ENCODE measurements at places on chromosomes 1 and 21.
A peak's percentile ranks its signal among the peaks of the same experiment; 100 is the strongest.

GRCh38 chr1:203148127-203148526 lies 20.6 kb downstream of the ADORA1 start:
- no peaks in the 10 kb centered on the region for H3K27me3 ChIP-seq
- DNase-seq: no peak
- no peak overlapping the region for H3K4me3 ChIP-seq

DNA sequence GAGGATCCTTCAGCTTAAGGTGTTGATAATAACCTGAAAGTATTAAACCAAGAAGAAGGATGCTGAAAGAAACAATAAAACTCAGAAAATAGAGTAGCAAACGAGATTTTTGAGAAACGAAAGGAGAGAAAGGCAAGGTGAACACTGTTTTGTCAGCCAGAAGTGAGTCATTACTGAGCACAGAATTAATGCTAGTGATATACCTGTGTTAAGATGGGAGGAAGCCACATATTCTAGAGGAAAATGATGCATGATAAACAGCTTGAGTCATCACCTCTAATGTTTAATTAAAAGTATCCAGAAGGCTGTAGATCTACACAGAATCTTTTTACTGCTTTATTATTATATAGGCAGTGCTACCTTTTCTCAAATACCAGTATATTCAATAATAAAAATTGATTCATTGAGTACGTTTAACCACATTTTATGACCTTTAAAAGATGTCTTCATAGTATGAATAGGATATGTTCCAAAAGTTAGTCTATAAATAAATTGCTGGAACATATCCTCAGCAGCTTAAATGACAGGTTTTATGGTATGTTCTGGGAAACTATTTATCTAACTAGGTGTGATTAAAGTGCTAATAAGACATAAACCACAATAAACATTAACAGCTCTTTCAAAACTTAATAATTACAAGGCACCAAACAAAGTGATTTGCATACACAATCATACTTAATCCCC lies 10.3 kb downstream of the SH3GLB1 start:
- peak overlapping the region; percentile 82 for H3K27ac ChIP-seq
- DNase-seq: no peak
- H3K4me1 ChIP-seq: peaks cover 98% of the 10 kb centered on the region
- peaks cover 14% of the 10 kb centered on the region for H3K36me3 ChIP-seq
- H3K4me3 ChIP-seq: peak overlapping the region; percentile 22

DNA sequence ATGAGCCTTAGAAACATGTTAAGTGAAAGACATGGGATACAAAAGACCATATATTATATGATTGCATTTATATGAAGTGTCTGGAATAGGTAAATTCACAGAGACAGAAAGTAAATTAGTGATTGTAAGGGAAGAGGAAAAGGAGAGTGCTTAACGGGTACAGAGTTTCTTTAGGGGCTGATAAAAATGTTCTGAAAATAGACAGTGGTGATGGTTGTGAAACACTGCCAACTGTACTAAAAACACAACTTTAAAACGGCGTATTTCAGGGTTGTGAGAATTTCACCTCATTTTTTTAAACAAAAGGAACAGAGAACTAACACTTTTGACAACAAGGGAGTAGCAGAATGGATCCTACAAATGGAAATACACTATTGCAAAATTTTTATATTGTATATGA lies 13.4 kb downstream of the COP1 start:
- H3K27me3 ChIP-seq: no peaks in the 10 kb centered on the region
- no peak overlapping the region for H3K27ac ChIP-seq
- no peak overlapping the region for H3K4me3 ChIP-seq
- H3K4me1 ChIP-seq: peaks cover 39% of the 10 kb centered on the region
- no peaks in the 10 kb centered on the region for H3K36me3 ChIP-seq

DNA sequence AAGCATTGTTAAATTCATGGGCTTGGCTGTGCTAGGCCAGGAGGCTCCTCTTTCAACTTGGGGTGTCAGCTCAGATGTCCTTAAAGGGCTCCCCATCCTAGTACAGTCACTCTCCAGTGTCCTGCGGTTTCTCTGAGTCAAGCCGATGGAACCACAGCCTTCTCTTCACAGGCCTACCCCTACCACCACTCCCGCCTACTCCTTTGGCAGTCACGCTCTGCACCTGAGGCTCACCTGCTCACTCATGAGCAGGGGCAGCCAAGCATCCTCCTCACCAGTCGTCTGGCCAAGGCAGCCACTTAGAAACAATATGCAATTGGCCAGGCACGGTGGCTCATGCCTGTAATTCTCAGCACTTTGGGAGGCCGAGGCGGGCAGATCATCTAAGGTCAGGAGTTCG lies 3.6 kb downstream of the ACOT7 start:
- H3K4me3 ChIP-seq: no peak overlapping the region
- H3K4me1 ChIP-seq: peaks cover 27% of the 10 kb centered on the region
- DNase-seq: no peak
- H3K27me3 ChIP-seq: no peaks in the 10 kb centered on the region

- no peaks in the 10 kb centered on the region for H3K4me1 ChIP-seq
- no peaks in the 10 kb centered on the region for H3K27me3 ChIP-seq
- DNase-seq: no peak
- no peak overlapping the region for H3K27ac ChIP-seq
- H3K36me3 ChIP-seq: peaks cover 74% of the 10 kb centered on the region
Observed at GRCh38 chr1:108808438-108808837, 48.5 kb downstream of the AKNAD1 start.

DNA sequence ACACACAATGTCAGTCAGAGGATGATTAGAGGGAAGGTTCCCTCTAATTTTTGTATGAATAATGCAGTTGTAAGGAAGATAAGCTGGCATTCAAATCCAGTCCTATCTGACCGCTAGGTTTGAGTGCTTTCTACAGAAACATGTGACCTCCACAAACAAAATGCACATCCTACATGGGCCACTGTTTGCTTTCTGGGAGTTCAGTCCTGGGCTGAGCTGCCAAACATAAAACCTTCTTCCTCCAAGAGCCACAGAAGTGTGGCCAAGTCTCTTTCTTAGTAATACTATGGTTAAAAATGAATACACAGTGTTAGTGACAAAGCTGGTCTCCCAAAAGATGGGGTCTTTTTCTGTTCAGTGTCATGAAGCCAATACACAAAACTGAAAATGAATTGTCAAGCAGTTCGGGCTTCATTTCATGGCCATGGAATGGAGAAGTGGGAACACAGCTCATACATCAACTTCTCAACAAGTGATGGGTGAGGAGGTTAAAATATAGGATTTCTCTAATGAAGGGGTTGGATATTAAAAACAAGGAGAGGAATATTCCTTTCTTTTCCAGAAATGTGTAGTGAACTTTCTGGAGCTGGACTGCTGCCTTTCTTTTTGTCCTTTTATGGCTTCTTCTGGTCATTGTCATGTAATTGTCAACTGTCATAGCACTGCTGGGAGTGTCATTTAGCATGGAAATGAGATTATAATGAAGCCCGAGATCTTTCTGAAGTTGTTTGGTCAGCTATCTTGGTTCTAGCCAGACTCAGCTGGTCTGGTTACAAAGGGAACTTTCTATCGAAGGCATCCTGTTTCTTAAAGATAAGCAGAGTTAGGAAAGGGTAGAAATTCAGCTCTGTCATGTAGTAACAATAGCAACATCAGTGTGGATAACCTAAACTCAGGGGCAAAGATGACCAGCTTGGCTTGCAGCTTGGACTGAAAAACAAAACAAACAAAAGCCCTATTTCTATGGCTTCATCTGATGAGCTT lies 135.1 kb downstream of the CHD1L start:
- no peaks in the 10 kb centered on the region for H3K36me3 ChIP-seq
- no peaks in the 10 kb centered on the region for H3K4me1 ChIP-seq
- no peaks in the 10 kb centered on the region for H3K27me3 ChIP-seq
- H3K27ac ChIP-seq: no peak overlapping the region
- DNase-seq: no peak

GRCh38 chr1:182863940-182864339 lies 24.8 kb downstream of the DHX9 start:
- H3K27me3 ChIP-seq: no peaks in the 10 kb centered on the region
- no peak for DNase-seq
- no peak overlapping the region for H3K4me3 ChIP-seq
- H3K27ac ChIP-seq: no peak overlapping the region
- H3K36me3 ChIP-seq: peaks cover 100% of the 10 kb centered on the region

GRCh38 chr21:42426876-42427480 lies 23.3 kb downstream of the UBASH3A start:
- H3K27me3 ChIP-seq: peaks cover 88% of the 10 kb centered on the region
- no peak overlapping the region for H3K27ac ChIP-seq

GRCh38 chr1:176391621-176392020 lies 71.4 kb upstream of the PAPPA2 start:
- no peak for DNase-seq
- no peak overlapping the region for H3K4me3 ChIP-seq
- H3K4me1 ChIP-seq: no peaks in the 10 kb centered on the region

GRCh38 chr21:42665026-42665425 lies 11.6 kb downstream of the PDE9A start:
- no peaks in the 10 kb centered on the region for H3K36me3 ChIP-seq
- no peak overlapping the region for H3K27ac ChIP-seq
- peaks cover 1% of the 10 kb centered on the region for H3K27me3 ChIP-seq
- DNase-seq: no peak
- H3K4me1 ChIP-seq: peaks cover 39% of the 10 kb centered on the region

DNA sequence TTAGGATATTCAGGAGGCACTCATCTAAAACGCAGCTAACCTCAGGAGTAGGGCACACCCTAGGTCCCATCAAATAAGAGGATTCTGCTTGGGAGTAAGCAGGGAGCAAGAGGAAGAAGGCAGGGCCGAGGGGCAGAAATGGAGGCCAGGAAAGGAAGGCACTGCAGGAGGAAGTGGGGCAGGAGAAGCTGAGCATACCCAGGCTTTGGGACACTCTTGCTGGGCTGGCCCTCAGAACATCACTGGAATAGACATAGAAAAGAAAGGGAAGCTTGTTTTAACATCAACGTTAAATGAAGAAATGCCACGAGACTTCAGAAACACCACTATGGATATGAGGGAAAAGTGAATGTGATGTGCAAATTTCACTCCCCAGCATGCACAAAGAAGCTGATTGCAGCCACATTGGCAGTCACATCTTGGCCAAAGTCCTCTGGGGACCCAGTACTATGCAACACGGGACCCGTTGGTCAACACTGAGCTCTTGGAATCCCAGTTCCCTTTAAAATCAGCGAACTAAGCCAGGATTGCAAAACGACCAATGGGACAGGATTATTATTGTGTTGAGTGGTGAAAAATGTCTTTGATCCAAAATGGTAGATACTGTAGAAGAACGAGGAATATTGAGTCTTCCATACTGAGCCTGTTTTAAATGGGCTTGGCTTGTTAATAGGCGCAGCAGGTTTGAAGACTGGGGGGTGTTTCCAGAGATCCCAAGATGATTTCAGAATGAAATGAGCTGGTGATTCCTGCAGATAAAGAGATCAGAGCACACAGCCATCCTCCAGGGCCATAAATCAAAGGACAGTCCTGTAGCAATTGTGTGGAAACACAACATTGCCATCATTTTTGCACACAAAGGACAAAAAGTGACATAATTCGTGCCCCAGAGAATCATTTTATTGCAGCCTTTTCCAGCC lies 152.4 kb downstream of the TOMM20 start:
- DNase-seq: no peak
- no peaks in the 10 kb centered on the region for H3K36me3 ChIP-seq
- H3K27me3 ChIP-seq: no peaks in the 10 kb centered on the region
- H3K4me1 ChIP-seq: peaks cover 54% of the 10 kb centered on the region
- H3K4me3 ChIP-seq: no peak overlapping the region
- peak overlapping the region; percentile 89 for H3K27ac ChIP-seq

DNA sequence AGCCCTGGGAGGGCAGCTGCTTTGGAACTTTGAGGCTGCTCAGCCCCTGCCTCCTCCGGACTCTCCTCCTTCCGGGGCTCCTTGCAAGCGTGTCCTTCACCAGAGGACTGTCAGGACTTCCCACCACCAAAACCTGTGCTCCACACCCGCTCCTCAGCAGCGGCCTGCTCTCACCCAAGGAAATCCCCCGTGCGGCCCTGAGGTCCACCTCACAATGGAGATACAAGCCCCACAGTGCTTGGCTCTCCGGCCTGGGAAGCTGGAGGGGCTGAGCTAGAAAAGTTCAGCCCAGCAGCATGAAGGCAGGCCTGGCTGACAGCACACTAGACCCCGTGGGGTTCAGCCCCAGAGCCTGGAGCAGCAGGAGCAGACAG lies 33.6 kb downstream of the PGBD5 start:
- no peak for DNase-seq
- no peaks in the 10 kb centered on the region for H3K36me3 ChIP-seq
- H3K27me3 ChIP-seq: no peaks in the 10 kb centered on the region
- H3K27ac ChIP-seq: no peak overlapping the region
- H3K4me3 ChIP-seq: no peak overlapping the region
- peaks cover 12% of the 10 kb centered on the region for H3K4me1 ChIP-seq

GRCh38 chr1:155323729-155324036 lies 3.0 kb downstream of the RUSC1 start:
- peak overlapping the region; percentile 99 for H3K27ac ChIP-seq
- peaks cover 26% of the 10 kb centered on the region for H3K36me3 ChIP-seq
- H3K27me3 ChIP-seq: no peaks in the 10 kb centered on the region
- DNase-seq: peak; percentile 90
- H3K4me3 ChIP-seq: peak overlapping the region; percentile 85

GRCh38 chr1:154745286-154745731 lies 124.8 kb downstream of the KCNN3 start:
- no peak overlapping the region for H3K4me3 ChIP-seq
- no peaks in the 10 kb centered on the region for H3K36me3 ChIP-seq
- DNase-seq: peak; percentile 66
- peaks cover 76% of the 10 kb centered on the region for H3K4me1 ChIP-seq
- H3K27ac ChIP-seq: peak overlapping the region; percentile 19

GRCh38 chr1:39204441-39205081 lies at the start of gene MACF1:
MACF1 (plus strand) TSS chr1:39204695; CDS start chr1:39205023, 328 bp downstream.
- peaks cover 59% of the 10 kb centered on the region for H3K4me1 ChIP-seq
- H3K36me3 ChIP-seq: no peaks in the 10 kb centered on the region
- H3K27me3 ChIP-seq: no peaks in the 10 kb centered on the region
- DNase-seq: peak; percentile 66
- H3K27ac ChIP-seq: peak within 1 kb of the TSS; percentile 94

DNA sequence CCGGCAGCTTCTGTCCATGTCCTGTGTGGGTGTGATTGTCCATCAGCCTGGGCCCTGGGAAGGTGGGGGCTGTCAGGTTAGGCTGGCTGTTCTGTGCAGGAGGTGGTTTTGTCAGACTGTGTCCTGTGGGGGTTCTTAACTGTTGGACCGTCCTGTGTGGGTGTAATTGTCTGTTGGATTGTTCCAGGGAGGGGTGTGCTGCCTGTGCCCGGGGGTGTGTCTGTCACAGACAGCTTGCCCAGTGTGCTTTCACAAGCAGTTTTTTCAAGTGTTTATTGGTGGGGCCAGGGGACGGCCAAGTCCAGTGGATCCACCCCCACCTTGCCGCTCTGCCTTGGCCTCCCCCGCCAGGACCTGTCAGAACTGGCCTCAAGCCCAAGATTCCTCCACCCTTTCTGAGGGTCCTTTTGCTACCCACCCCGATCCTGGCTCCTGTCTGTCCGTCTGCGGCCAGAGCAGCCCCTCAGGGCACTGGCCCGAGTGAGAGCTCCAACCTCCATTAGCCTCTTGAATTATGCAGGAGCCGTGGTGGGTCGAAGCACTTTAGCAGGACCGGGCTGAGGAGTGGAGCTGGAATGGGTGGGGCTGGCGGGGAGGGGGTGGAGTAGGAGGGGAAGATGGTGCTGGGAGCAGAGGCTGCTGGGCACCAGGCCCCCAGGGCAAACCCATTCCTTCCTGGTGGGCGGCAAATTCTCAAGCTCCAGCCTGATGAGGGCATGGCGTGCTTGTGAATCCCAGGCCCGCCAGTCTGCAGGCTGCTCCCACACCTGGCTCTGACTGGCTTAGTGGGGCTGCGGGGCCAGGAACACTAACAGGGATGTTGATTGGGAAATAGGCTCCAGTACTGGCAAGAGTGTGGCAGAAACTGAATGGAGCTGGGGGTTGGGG lies 47.2 kb downstream of the PTPRF start:
- H3K4me1 ChIP-seq: peaks cover 5% of the 10 kb centered on the region
- H3K27me3 ChIP-seq: no peaks in the 10 kb centered on the region
- DNase-seq: no peak
- no peaks in the 10 kb centered on the region for H3K36me3 ChIP-seq

- H3K27me3 ChIP-seq: peaks cover 7% of the 10 kb centered on the region
- H3K4me1 ChIP-seq: no peaks in the 10 kb centered on the region
- H3K36me3 ChIP-seq: no peaks in the 10 kb centered on the region
- H3K27ac ChIP-seq: no peak overlapping the region
Observed at GRCh38 chr1:232655746-232656085, 25.8 kb upstream of the SIPA1L2 start.
